ENCODE measurements at places on chromosomes 2 and 18.

DNA sequence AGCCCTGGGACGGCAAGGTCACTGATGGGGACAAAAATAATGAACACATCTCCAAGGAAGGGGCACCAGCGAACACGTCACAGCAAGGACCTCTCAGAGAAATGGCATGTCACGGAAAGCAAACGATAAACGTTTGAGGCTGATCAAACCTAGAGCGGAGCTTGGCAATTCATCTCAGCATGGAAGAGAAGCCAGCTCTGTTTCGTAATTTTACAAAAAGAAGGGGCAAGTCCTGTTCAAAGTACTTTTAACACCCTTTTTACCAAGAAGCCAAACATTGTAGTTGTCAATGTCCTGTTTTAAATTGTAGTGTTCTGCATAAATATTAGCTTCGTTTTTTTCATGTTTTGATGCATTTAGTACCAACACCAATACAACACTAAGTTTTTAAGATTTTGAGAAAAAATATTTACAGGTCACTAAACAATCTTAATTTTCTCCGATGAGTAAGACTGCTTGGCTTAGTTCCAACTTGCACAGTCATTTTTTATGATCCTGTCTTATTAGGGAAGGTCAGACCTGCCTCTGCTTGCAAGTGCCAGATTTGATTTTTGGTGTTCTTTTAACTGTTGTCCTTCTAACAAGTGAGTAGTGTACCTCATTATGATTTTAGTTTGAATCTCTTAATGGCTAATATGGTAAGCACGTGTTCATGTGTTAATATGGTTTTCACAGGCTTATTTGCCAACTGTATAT lies 818.5 kb upstream of the SALL3 start:
- no peak for DNase-seq

DNA sequence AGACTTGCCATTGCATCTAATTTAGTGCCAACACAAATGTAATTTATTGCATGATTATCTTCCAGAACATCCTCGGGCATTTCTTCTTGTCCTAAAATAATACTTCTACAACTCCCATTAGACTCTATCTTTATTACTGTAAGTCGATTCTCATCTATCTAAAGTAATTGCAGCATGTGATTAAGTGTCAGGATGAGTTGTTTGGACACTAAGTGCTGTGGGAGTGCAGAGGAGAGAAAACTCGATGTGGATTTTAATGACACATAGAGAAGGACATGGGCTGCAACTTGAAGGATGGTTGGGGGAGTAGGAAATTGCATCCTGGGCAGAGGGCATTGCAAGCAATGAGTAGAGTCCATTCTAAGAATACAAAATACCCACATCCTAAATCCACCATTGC lies 33.5 kb downstream of the STAT4 start:
- no peak for DNase-seq

- DNase-seq = no peak
Observed at GRCh38 chr18:45168866-45169600, 446.2 kb upstream of the SLC14A2 start.

DNA sequence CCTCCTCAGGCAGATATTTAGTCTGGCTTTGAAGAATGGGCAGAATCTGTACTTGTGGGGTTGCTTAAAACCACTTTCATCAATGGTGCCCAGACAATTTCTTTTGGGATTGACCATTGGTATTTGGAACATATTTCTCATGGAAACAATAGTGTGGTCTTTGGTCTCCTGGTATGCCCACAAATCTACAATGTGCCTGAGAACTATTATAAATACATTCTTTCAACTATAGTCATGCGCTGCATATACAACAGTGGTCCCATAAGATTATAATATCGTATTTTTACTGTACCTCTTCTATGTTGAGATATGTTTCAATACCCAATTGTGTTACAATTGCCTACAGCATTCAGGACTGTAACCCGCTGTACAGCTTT lies 34.8 kb upstream of the PPP4R1 start:
- DNase-seq = no peak

DNA sequence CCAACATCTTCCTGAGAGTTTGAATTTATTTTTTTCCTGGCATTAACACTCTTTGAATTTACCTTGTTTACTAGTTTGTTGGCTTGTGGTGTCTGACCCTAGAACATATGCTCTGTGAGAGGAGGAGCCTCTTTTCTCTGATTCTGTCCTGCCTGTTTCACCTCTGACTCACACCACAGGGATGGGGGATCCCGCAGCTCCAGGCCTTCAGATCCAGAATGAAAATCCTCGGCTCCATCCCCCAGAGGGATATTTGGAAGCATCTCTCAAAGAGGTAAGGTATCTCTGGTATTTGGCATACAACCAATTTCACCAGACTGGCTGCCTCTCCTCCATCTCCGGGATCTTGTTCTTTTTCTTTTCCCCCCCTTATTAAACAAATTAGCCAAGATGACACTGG lies 104.7 kb downstream of the GPR39 start:
- DNase-seq = no peak

DNA sequence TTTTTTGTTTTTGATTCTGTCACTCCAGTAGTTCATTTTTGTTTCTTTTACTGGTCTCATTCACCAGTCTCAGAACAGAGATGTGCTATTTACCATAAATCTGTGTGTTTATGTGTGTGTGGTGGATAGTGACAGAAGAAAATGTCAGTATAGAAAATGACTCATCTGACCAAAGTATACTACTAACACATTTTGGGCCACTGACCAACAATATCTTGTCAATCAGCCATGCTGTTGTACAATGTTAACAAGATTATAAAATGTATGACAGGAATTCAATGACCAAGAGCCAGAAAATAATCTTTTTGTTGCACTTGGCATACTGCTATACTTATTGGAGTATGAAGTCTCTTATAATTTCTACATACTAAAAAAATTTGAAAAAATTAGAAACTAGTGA lies 1081.4 kb upstream of the NRXN1 start:
- DNase-seq = no peak

DNA sequence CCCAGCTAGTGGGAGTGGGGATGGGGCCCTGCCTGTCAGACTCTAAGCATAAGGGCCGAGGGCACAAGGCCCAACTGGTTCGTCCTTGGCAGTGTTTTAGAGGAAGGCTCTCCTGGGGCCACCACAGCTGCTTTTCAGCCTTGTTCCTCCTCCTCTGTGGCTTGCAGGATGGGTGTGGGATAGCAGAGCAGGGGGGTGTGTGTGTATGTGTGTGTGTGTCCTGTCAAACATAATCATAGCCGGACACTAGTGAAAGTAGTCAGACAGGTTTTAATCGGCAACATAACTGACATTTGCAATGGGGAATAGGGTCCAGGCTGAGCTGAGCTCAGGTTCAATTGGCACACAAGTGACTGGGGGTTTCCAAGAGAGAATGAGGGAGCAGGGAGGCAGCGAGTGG lies 114.2 kb downstream of the SEPTIN10 start:
- no peak for DNase-seq

DNA sequence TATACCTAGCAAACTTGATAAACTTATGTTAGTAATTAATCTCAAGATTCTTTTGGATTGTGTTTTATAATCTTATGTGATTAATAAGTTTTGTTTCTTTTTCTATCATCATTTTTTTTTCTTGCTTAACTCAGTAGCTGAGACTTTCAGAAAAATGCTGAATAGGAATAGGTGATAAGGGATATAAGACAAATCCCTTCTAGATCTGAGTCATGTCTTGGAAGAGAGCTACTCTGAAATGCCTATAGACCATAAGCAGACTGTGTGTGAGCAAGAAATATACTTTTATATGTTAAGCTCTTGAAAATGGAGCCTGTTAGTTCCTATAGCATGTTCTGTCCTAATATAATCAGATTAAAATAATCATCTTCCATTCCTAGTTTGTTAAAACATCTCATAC lies 29.6 kb downstream of the CYBRD1 start:
- DNase-seq = no peak

All from 8988T (cell line).